ENCODE measurements at places on chromosomes 2 and 18.

DNA sequence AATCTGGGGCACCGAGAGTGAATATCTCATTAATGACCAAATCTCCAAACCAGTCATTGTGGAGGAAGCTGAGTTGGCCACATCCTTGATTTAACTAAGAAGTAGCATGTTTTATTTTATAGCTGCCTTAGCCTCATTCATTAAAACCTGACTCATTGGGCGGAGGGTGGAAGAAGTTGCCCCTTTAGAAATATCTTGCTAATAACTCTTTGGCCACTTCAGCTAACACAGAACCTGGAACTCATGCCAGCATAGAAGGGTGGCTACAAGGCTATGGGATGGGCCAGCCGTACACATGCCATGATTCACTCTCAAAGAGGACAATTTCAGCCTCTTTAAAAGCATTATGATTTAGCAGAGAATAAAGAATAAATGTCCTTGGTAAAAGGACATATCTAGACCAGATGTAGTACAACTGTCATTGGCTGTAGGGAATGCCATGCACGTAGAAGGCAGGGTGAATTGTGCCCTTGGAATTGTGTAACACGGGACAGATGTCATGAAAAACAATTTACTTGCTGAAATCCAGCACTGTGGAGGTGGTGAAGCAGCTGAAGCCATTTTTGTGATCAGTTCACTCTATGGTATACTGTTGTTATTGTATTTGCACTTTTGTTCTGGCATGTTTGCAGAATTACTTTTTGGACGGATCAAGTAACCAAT, 330.0 kb downstream of the PLCL1 start:
- DNase-seq, result no peak

DNA sequence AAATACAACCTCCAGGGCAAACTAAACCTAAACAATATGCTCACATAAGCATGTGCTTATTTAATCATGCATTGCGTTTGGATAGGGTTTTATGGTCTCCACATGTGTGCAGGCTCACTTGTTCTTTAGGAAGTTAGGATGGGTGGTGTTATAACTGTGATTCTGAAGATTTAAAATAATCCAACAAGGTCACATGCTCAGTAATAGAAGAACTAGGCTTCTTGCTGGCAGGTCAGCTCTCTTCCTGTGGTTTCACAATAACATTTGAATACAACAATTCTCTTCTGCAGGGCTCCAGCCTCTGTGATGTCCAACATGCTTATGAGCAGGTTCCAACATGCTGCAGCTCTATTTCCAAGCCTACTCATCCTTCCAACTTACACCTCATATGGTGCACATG, 84.0 kb downstream of the MYL12B start:
- DNase-seq, result peak; percentile 64

DNA sequence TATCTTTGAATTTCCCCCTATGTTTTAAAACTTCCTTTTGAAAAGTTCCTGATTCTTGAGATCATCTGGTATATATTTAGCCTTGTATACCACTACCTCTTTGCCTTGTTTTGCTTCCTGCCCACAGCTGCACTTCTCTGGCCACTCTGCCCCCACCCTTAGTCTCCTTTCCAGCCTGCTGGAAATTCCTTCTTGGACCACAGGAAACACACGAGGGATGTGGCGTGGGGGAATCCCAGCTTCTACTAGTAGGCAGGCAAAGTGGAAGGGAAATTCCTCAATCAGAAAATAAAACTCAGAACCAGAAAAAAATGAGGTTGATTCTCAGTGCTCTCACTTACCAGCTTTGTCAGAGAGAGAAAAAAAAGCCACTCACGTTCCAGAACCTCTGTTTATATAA, 13.4 kb downstream of the IL18RAP start:
- DNase-seq, result peak; percentile 49

- peak; percentile 9 for DNase-seq
These were observed at the start of gene GALNT14 for GRCh38 chr2:31138037-31138962. Gene GALNT14 (minus strand): TSS chr2:31138440. CDS start chr2:31138086, 354 bp downstream.

DNA sequence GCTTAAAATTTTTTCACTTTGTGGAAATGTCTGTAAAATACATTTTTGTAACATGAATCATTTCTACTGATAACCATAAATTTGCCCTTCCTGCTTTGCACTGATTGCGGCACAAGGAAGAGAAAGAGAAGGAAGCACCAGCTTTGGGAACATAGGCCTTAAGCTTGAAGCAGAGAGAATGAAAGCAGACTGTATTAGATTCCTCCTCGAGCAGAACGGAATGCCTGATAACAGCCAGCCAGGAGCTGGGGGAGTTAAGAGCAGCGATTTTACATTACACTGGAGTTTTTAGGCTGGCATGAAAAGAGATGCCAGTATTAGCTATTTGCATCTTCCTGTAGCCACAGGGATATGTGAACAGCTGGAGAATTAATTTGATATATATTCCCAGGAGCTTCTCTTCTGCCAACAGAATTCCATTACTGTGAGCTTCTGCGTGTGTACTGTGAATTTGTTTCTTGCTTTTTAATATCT, 33.5 kb downstream of the CRIM1 start:
- peak; percentile 72 for DNase-seq

GRCh38 chr2:16678964-16679363, 13.3 kb upstream of the CYRIA start:
- no peak for DNase-seq

- peak; percentile 79 for DNase-seq
These were observed 1.4 kb upstream of the PLCL1 start for GRCh38 chr2:197803033-197803444.

DNA sequence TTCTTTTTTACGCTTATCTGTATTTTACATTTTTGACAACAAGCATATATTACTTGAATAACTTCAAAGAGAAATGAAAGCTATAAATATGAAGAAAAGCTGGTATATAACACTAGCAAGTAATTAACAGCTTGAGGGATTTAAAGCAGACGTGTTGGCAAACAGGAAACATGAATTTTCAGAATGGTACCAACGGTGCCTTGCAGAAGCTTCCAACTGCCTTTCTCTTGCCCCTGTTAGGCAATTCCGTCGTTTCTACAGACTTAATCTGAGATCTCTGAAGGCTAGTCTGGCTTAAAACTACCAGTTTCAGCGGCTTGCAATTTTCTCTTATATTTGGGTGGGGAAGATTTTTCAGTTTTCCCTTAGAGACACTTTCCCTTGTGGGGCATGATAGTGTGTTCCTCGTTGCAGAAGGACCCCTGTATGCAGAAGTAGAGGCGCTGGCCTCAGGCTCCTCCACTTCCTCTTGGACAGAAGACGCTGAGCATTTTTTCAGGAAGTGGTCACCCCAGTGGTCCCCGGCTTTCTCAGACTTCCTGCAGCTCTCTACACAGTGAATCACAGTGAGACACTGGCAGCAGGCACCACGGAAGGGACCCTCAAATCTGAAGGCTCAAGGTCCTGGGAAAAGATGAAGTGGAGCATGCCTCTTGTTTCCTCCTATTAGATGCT, 56.2 kb upstream of the SLC16A14 start:
- DNase-seq, result no peak

- DNase-seq, result no peak
These were observed 19.9 kb downstream of the MBP start for GRCh38 chr18:77112747-77113092.

DNA sequence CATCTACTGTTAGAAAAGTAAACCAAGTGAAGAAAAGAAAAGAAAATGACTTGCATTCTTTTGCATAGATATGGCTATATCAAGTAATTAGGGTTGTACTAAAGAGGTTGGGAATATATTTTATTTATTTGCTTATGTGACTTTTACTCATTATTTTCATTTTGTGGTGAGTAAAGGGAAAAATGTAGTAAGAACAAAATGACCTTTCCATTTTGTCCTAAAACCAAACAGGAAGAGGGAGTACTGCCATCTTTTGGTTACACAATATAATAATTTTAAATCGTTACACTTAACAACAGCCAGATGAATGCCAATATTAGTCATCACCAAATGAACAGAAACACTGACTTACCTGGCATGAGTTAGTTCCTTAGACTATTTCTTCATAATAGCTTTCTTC, 47.3 kb upstream of the NDUFV2 start:
- DNase-seq, result peak; percentile 90

DNA sequence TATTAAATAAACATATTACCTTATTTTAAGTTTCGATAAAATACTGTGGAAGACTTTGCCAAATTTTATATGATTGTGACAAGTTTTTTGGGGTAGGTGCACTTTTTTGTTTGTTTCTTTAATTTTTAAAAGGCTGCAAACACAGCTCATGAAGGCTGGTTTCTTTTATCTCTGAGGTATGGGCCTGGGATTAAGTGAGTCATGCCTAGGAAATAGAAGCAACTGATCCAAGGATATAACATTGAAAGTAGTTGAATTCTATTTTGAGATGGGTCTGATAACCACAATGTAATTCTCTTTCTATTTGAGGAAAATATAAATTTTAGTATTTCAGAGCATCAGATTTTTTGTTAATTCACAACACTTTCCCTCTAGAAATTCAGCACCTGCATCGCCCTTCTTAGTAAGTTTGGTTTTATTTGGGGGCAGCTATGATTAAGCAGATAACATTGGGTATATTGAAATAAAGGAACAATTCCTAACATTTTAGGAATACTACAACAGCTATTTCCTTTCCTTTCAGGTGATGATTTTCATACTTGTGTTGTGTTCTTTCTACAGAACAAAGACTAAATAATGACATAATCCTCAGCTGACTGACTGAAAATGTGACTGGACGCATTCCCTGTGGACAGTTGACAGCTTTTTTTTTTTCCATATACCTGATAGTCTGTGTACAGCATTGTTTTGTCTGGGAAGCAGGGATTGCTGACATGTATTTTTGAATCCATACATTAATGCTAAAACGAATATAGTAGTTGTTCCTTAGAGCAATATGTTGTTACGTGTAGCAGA, 16.8 kb downstream of the RBM45 start:
- DNase-seq, result no peak

- no peak for DNase-seq
These were observed 5.1 kb downstream of the SERPINB2 start for GRCh38 chr18:63892566-63892965.

GRCh38 chr18:9417073-9417851, 58.1 kb upstream of the RALBP1 start:
- DNase-seq, result peak; percentile 67

DNA sequence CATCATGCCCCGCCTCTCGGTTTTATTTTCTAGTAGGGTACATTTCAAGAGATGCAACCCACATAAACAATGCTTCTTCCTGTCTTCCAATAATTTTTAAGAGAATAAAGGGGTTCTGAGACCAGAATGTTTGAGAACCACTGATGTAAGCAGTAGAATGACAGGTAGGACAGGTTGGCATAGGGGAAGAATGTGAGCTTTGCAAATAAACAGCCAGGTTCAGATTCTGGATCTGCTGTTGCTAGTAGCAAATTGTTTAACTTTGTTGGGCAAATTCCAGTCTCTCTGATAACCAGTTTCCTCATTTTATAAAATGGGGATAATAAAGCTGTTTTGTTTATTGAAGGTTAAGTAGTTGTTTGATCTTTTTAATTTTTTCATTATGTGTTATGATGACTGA, 32.8 kb downstream of the SOCS6 start:
- no peak for DNase-seq

- DNase-seq, result peak; percentile 21
These were observed 558.3 kb upstream of the GCFC2 start for GRCh38 chr2:76268902-76269620.

Data from fibroblast of pulmonary artery (primary cell).